ENCODE measurements at places on chromosomes 3 and 15.

- no peak for DNase-seq
These were observed 8.1 kb downstream of the PGBD4 start for GRCh38 chr15:34109797-34110663.

DNA sequence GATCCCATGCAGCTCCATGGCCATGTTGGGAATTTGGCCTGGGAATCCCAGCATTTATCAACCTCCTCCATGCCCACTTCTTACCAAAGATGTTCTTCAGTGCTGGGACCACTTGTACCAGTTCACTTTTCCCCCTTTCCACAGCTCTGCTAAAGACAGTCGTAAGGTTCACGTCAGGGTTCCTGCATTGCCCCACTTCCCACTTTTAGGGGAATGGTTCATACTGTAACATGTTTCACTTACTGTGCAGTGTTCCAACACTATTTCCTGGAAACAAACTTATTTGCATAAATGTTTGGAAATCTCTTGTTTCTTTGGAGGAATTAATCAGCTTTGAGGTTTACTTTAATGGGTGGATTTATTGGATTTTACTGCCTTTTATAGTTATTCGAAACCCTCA, 17.0 kb downstream of the APH1B start:
- no peak for DNase-seq

GRCh38 chr3:23615068-23615467, 190.7 kb upstream of the UBE2E1 start:
- DNase-seq: no peak

- DNase-seq: no peak
These were observed 701 bp downstream of the SGO1 start for GRCh38 chr3:20185331-20185678.

DNA sequence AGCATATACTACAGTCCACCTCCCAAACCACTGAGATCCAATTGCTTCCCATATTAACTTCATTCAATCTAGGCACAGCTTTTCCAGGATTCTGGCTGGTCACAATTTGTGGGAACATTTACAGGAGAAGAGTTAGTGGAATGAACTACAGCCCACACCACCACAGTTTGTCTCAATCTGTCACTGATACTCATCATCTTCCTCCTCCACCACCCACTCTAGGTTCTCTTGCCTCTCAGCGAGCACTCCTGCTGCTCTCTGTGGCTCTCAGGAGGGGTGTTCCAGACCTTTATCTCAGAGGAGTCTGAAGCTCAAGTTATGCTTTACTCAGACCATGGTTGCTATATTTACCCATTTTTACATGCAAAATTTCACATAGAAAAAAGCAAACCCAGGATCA, 25.9 kb upstream of the PLA2G4D start:
- no peak for DNase-seq

GRCh38 chr3:151383111-151383510, 1.4 kb downstream of the P2RY12 start:
- no peak for DNase-seq

- no peak for DNase-seq
These were observed 482.4 kb upstream of the SGO1 start for GRCh38 chr3:20668411-20668810.

DNA sequence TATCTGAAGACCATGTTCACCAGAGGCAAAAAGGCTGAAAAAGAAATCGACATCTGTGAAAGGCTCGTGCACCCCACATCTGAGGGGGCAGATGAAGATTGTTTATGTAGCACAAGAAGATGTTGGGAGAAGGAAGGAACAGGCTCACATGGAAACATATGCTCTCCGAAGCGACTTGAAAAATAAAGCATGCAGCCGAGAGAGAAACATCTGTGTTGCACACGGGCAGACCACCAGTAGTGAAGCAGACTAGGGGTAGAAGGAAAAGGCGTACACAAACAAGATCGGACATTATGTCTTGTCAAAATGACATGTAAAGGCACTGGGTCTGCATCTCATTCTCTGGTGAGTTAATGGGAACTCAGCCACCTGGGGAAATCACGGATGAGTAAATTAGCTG, 356.5 kb downstream of the ZIC4 start:
- DNase-seq: no peak

- no peak for DNase-seq
These were observed 36.9 kb downstream of the DNASE1L3 start for GRCh38 chr3:58173669-58174398.

DNA sequence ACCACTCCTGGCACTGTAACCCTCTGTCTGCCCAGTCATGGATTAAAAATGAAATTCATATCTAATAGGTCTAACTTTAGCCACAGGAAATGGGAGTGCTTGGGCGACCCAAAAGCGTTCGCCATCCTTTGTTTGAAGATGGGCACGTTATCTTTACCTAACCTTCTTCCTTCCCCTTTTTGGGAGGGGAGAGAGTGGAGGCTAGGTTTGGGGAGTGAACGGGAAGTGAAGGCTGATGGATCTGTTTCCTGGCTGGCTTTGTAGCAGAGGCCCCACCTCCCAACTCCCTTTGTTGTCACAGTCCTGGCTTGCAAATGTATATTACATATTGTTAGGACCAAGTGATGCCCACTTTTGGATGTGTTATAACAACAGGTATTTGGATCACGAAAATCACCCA, 98.1 kb upstream of the ARHGEF3 start:
- DNase-seq: no peak

DNA sequence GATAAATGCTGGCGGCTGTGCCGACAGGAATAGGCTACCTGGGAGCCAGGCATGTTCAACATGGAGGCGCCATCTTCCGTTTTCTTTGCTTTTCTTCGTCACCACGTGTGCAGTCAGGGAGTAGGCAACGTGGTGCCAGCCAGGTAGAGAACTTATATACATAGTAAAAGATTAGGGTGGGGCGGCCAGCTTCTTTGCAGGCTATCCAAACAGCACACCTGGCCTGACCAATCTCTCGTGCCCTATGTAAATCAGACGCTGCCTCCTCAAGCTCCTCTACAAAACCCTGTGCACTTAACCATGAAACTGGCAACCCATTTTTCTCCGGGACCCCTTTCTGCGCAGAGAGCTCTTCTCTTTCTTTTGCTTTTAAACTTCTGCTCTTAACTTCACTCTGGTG, 28.6 kb upstream of the OR5K4 start:
- DNase-seq: no peak

- no peak for DNase-seq
These were observed 78.2 kb downstream of the VGLL4 start for GRCh38 chr3:11565492-11565891.

DNA sequence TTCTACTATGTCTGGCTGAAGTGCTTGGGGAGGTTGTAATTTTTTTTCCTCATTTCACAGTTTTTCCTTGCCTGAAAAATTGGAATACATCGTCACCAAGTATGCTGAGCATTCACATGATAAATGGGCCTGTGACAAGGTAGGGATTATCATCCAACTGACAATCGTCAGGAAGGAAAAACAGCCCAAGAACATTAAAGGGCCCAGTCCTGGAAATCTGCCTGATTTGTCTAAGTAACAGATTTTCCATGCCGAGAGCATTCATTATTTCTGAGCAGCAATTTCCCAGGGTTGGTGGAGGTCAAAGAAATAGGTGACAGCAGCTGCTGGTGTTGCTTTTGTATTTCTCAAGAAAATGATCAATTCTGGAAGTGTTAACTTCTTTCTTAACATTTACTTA, 226.0 kb upstream of the CHRM5 start:
- no peak for DNase-seq

DNA sequence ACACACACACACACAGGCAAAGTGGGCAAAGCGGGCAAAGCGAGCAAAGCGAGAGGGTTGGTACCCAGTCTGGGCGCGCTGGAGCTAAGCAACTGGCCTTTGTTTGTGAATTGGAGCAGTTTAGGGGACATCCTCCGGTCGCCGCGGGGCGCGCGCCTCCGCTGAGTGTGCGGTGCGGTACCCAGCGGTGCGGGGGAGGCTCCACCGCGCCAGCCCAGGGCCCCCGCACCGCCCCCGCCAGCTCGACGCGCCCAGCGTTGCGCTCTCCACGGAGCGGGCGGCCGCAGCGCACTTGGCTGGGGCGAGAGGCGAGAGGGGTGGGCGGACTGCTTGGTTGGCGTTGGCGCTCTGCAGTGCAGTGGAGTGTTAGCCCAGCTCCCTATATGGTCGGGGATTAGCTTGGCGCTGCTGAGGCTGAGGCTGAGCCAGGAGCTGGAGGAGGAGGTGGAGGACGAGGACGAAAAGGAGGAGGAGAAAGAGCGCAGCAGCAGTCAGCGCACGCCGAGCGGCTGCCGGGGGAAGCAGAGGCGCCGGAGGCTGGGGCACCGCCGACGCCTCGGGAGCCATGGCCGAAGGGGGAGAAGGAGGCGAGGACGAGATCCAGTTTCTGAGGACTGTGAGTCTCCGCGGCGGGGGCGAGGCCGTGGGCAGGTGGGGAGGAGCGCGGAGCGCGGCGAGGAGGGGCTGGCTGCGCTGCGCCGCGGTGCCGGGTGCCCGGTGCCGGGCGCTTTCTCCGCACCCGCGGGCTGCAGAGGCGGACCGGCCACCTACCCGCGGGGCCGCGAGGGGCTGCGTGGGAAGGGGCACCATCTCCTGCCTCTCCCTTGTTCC, at the start of gene RYR3:
Gene RYR3, plus strand, starts transcription at position 487 of the 831 bp plus-strand sequence. Its CDS starts 79 bp downstream, at position 566.
- no peak for DNase-seq

DNA sequence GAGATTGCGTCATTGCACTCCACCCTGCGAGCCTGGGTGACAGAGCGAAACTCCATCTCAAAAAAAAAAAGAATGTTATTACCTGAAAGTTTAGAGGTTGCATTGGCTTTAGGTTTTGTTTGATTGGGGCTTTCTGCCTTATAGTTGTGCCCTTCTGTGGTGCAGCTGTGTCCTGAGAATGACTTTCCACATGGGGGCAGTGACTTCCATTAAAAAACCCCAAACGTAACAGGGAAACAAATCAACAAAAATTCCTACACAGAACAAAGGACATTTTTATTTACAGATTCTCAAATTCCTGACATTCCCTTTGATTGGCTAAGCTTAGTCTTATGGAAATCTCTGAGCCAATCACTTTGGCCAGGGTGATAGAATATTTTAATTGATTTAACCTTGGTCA, 154.1 kb upstream of the GPR149 start:
- DNase-seq: no peak

DNA sequence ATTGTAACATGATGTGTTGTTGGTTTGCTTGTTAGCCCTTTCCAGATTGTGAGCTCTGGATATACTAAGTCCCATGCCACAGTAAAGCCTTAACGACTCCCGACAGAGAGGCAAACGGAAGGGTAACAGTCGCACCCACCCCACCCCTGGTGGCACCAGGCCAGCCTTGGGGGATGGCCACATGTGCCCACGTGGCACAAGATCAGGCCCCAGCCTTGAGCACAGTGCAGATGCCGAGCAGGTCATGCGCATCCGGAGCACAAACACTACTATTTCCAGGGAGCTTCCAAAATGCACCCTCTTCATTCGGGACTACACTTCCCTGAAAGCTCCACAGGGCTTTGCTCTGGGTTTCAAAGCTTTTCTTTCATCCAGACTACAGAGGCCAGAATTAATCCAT, 10.7 kb upstream of the HPS3 start:
- DNase-seq: no peak
